NCI-H82 (cell line): ENCODE measurements at places on chromosomes 2 and 18.

DNA sequence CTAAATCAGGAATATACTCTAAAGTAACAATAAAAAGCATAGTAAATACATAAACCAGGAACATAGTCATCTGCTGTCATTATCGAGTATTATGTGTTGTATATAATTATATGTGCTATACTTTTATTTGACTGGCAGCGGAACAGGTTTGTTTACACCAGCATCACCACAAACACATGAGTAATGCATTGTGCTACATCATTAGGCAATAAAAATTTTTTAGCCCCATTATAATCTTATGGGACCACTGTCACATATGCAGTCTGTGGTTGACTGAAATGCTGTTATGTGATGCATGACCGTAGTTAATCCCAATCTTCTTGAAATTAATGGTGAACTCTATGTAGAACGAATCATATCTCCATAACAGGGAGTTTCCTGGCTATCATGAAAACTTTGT, 136.7 kb upstream of the ZFP36L2 start:
- no peak for DNase-seq

GRCh38 chr2:18428516-18428915, 131.9 kb downstream of the RDH14 start:
- no peak for DNase-seq

DNA sequence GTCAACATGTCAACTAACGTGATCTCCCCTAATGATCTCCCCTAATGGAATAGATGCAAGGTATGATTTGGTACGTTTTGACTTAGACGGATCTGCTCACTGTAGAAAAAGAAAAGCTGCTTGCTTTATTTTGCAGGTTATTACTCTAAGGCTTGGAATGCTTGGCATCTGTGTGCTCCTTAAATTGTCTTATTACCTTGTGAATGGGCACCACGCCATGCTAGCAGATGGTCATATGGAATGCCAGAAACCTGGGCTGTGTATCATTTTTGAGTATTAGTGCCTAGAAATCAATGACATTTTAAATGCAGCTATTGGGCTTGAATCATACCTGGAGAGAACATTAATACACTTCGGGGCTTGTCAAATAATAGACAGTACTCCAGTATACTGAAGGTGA, 16.5 kb upstream of the FIGN start:
- DNase-seq = no peak

GRCh38 chr2:62774555-62775366, 69.2 kb downstream of the EHBP1 start:
- peak; percentile 68 for DNase-seq

- DNase-seq = no peak
Observed at GRCh38 chr18:55907453-55908175, 319.6 kb upstream of the TCF4 start.

GRCh38 chr2:161138429-161138828, 21.8 kb upstream of the TANK start:
- DNase-seq = no peak

- DNase-seq = no peak
Observed at GRCh38 chr2:230864122-230864604, 579 bp upstream of the ITM2C start.

DNA sequence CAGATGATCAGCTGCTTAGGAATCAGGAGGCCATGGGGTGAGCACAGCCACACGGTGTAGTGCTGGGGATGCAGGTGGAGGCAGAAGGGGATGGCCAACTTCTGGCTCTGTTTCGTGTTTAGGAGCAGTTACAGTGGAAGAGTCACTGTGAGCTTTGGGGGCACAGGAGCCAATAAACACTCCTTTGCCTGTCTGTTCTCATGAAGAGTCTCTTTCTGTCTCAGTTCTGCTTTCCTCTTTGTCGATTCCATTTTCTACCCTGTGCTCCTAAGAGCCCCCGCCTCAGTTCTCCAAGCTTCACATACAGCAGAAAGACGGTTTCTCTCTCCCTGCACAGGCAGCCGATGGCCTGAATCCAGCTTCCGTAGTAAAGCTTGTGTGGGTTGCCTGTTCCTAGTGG, 21.0 kb upstream of the RRM2 start:
- no peak for DNase-seq

DNA sequence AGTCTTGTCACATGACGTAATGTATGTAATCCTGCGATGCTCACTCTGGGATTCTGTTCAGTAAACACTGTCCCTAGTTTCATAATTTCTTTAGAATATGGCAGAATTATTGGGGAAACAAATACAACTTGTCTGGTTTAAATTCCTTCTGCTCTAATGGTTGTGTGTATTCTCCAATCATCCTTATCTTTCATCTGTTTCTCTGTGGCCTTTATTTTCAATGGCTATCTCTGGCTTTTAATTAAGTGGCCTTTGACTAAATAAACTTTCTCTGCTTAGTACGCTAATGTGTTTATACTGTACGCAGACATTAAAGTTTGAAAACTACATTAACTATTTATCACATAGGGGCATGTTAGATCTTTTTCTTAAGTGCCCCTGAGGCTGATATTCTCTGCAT, 40.9 kb downstream of the CDH7 start:
- DNase-seq = no peak

DNA sequence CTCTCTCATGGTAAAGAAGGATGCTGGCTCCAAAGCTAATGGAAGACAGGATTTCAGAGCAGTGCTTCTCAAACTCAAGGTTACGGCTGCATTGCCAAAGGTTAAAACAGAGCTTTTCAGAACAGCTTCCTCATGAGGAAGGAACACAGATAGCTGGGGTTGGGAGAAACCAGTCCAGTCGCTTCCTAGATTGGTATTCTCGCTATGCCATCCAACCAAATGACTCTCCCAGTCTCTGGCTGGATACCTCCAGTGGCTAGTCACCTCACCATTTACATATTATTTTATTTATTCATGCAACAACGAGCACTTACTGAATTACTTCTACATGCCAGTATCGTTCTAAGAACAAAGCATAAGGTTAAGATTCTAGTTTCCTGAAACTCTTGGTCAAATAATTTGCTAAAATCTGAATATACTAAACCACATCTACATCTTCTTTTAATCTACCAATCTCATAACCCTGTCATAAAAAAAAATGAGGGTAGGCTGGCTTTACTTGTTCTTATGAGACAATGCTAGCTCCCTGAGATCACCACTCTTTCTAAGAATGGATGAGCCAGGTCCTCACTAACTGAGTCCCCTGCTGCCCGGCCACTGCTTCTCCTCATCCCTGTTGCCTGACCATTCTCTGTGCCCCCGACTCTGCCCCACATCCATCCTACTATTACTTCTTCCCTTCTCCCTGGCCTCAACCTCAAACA, 20.4 kb downstream of the KDSR start:
- DNase-seq = no peak

DNA sequence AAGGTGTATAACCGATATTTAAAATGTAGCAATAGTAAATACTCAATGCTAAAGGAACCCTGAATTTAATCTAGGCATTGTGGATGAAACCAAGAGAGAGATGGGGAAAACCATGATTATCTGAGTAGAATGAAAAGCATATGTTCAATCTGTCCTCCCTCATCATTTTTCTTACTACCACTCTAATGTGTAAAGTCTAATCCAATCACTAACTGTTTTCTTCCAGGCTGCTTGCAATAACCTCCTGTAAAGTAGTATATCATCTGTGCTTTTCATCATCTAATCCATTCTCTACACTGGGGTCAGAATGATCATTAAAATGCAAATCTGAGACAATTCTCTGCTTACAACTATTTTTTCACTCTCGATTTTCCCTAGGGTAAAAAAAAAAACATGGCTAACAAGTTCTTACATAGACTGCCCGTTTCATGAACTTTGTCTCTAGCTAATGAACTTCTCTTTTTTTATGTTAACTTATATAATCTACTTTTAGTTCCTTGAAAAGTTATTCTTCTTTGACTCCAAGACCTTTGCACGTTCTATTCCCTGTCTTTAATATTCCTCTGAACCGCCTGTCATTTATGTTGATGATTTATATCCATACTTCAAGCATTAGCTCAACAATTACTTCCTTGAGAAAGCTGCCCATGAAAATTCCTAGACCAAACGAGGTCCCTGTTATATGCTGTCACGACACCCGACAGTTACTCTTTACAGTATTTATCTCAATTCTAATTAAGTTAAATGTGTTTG, 94.7 kb upstream of the SLC8A1 start:
- peak; percentile 15 for DNase-seq

DNA sequence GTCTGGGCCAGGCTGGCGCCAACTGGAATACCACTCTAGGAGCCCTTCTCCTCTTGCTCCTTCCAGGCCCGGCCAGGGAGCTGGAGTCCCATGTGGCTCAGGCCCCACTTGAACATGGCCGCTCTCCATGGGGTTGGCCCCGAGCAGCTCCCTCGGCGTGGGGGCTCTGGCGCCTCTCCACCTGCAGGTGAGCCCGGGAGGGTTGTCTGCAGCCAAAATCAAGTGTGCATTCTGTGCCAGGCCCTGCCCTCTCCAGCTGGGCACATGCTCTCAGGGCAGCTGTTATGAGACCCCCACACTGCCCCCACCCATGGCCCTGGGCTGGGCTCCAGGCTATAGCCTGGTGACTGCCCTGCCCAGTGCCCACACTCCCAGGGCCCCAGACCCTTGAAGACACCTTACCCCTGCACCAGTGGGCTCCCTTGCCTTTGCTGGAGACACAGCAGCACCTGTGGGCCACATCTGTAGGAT, 45.8 kb upstream of the HS6ST1 start:
- no peak for DNase-seq

DNA sequence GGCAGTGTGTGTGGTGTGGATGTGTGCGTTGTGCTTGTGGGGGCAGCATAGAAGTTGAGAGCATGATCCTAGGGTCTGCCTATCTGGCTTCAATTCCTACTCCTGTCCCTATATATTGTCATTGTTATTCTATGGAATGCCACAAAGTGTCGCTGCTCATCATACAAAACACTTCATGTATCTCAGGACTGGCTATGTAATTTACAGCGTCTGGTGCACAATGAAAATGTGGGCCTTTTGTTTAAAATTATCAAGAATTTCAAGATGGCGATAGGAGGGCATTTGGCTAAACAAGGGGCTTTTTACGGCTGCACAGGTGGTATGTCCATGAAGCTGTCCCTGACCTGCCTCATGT, 3.4 kb downstream of the SERPINB2 start:
- DNase-seq = peak; percentile 77
